ENCODE measurements at places on chromosomes 7 and 10.
A peak's percentile ranks its signal among the peaks of the same experiment; 100 is the strongest.

GRCh38 chr7:158555034-158555520, 32.5 kb downstream of the PTPRN2 start:
- no peak for DNase-seq

DNA sequence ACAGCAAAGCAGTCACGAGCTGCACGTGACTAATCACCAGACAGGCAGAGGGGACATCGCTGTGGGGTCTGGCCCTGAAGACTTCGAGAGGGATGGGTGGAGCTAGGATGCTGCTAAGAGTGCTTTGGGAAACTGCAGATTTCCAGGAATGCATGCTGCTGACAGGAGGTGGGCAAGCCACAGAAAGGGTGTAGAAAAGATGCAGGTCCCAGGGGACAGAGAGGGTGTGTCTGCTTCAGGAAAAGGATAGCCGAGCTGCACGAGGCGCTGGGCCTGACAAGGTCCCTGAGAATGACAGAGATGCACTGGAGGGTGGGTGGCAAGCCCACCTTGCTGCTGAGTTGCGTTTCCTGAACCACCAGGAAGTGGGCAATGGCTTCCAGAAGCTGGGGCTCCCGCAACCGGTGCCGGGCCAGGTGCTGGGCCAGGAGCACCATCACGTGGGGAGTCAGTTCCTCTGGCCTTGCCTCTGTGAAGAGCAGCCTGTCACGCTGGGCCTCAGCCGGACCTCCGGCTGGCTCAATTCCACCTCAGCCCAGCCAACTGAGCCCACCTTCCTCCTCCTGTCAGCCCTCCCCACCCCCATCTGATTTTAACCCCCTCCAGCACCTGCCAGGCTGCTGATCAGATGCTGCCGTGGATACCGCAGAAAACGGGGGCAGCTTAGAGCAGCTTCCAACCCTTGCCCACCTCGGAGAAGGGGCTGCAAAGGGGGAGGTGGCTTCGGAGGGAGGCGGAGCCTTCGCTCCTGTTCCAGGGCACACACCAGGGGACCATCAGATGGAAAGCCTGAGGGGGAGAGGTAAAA, 2.2 kb downstream of the FASTK start:
- DNase-seq: no peak

DNA sequence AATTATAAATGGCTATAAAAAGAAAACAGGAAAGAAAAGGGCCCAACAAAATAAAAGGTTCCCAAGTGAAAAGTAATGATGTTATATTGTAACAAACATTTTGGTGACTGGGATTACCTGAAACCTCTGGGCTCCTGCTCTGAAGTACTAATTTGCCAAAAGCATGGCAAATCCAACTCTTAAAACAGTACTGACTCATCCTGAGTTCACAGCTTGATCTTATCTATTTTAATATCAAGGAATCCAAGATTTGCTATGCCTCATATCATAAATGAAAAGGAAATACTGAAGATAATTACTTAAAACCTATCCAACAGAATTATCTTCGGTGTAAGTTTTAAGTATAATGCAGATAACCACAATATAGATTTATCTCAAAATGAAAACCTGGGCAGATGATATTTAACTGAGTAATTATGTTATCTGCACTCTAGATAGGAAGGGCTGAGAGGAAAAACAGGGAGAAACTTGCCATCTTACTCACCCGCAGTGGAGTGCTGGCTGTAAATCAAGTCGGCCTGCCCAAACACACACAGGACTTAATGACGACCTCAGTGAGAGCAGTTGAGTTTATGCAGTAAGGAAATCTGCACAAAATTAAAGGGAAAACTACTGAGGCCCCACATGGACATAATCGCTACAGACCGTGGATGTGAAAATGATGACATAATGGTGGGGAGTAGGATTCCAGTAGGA, 48.4 kb downstream of the MPP7 start:
- DNase-seq: no peak

GRCh38 chr10:77811831-77812430, 114.6 kb downstream of the DLG5 start:
- DNase-seq: no peak

GRCh38 chr7:86667732-86668131, 24.0 kb downstream of the GRM3 start:
- no peak for DNase-seq

GRCh38 chr7:157769526-157770215, 432.9 kb downstream of the DNAJB6 start:
- no peak for DNase-seq

DNA sequence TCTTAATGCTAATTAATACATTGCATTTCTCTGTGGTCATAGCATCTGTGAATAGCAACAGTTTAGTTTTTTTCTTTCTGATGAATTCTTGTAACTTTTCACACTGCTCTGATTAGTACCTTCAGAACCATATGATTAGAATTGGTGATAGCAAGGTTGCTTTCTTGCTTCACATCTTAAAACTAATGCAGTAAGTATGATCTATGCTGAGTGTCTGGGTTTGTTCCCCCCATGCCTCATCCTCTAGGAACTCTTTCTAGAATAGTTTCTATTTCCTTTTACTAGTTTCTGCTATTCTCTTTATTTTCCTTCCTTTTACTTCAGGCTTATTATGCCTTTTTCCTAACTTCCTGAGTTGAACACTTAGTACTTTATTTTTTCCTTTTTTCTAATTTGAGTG, 32.4 kb downstream of the TES start:
- DNase-seq: no peak

- peak; percentile 50 for DNase-seq
Measured at GRCh38 chr10:43970717-43971116, 322.0 kb upstream of the ZNF32 start.

DNA sequence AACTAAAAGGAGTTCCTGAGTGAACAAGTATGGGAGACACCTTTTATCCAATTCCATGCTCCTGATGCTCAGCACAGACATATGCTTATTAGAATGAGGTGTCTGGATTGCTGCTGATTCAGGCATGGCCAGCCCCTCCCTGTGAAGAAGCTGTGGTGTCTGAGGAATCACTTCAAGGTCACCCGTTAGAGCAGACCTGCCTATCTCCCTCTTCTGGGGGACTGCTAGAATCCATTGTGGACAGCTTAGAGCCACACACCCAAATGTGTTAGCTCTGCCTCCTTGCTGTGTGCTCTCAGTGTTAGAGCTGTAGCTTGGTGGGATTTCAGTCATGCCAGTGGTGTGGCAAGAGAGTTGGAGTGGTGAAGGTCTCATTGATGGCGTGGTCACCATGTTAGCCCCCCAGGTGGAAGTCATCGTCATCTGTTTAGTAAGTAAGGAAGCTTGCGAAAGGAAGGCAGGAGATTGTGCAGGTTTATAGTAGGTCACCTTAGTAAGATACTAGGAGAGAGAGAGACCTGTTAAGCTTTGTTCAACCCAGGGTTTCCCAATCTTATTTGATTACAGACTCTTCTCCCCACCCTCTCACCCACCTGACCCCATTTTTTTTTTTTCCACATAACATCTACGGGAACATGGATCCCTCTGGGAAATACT, 12.8 kb downstream of the PRXL2A start:
- DNase-seq: no peak

DNA sequence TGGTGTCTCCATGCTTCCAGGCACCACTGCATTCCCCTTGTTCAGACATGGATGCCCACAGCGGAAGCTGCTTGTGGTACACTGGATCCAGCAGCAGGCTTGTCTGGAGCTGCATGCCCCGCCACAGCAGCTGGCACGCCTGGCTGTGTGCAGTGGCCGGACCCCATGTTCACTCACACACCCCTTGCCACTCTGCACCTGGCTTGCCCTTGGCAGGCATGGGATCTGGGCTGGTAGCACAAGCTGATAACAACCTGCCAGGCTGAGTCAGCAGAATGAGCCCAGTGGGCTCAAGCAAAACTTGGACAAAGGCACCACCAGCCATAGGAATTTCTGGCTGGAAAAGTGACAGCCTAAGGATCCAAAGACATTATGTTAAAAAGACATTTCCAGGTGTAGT, 91.8 kb upstream of the TMEM168 start:
- DNase-seq: no peak

- DNase-seq: peak; percentile 45
Measured at GRCh38 chr10:44393051-44393630, 8.2 kb upstream of the CXCL12 start.

DNA sequence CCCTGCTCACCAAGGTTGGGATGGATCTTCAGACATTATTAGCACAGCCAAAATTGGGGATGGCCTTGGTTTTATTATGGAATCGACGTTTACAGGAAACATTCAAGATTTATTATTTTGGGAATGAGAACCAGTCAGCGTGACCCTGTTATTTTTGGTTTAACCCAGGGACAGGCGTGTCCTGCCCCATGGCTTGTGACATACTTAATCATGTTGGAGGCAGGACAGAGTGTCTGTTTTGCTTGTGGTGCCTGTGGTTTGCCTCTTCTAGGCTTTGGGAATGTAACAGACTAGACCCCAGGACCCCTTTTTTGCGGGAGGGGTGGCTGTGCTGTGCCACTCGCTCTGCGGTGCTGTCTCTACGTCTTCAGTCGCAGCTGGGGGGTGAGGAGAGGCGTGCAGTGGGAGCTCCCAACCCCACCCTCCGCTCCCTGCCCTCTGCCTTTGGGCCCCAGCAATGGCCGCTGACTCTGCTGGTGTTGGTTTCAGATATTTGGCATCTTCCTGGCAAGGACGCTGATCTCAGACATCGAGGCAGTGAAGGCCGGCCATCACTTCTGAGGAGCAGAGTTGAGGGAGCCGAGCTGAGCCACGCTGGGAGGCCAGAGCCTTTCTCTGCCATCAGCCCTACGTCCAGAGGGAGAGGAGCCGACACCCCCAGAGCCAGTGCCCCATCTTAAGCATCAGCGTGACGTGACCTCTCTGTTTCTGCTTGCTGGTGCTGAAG, 20.1 kb upstream of the SH2D4B start:
- DNase-seq: no peak

DNA sequence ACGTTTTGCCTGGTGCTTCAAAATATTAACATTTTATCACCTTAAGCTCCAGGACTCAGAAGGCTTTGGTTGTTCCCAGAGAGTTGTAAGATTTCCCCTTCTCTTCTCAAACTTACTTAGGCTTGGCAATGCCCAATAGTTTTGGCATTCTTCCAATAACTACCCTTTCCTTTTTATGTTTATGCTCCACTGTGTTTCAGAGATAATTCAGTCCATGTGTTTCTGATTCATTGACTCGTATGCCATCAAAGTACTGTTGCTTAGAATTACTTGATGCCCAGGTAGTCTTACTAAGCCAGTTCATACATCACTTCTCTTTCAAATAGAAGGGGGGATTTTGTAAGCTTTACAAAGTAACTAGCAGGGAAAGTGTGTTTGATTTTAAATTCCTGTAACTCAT, 66.6 kb downstream of the AGMO start:
- DNase-seq: no peak

Data from left forelimb (tissue), 1 donor.